ENCODE measurements at places on chromosomes 5 and 9.
A peak's percentile ranks its signal among the peaks of the same experiment; 100 is the strongest.

- no peak for DNase-seq
Measured at GRCh38 chr5:110727025-110727314, 499 bp upstream of the TMEM232 start.

- no peak for DNase-seq
Measured at GRCh38 chr5:98454904-98455303, 318.6 kb upstream of the RGMB start.

GRCh38 chr5:108295578-108296368 lies 86.1 kb downstream of the FBXL17 start:
- no peak for DNase-seq

DNA sequence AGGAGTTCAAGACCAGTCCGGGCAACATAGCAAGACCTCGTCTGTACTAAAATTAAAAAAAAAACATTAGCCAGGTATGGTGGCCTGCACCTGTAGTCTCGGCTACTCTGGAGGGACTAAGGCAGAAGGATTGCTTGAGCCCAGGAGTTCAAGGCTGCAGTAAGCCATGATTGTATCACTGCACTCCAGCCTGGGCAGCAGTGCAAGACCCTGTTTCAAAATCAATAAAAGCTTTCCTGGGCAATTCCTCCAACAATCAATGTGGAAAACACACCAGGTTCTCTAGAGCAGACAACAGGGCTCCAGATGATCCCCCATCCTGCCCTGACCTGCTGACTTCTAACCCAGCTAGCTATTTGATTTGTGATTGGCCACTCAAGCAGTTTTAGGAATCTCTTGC lies 1.2 kb downstream of the AK8 start:
- no peak for DNase-seq

DNA sequence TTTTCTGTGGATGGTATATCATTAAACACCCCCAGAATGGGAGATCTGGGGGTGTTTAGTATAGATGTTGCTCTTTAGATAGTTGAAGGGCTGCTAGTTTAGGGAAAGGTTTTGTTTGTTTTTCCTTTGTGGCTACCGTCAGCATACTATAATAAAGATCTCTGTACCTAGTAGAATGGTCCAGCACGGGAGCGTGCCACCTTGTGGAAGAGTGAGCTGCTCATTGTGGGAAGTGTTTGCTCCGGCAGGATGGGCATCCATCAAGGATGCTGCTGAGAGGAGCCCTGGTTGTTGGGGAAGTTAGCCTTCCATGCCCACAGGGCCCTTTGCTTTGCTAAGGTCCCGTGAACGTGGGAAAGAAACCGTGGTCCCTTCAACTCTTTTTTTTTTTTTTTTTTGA lies 113.1 kb downstream of the LIFR start:
- DNase-seq, result no peak

DNA sequence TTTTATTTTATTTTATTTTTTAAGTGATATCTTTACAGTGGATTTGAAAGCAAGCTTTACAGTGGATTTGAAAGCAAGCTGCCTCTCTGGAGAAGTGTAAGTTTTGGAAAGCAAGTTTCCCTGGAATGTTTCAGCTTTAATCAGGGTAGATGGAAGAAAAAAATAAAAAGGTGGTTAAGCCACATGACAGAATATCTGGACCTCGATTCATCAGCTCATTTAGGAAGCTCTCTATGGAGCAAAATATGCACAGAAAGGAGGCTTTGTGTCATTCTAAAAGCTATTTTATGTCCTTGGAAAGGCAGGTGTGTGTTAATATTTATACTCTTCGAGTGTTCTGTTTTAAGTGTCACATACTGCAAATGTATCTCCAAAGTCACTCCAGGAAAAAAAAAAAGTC lies 409.2 kb upstream of the KLF4 start:
- no peak for DNase-seq

DNA sequence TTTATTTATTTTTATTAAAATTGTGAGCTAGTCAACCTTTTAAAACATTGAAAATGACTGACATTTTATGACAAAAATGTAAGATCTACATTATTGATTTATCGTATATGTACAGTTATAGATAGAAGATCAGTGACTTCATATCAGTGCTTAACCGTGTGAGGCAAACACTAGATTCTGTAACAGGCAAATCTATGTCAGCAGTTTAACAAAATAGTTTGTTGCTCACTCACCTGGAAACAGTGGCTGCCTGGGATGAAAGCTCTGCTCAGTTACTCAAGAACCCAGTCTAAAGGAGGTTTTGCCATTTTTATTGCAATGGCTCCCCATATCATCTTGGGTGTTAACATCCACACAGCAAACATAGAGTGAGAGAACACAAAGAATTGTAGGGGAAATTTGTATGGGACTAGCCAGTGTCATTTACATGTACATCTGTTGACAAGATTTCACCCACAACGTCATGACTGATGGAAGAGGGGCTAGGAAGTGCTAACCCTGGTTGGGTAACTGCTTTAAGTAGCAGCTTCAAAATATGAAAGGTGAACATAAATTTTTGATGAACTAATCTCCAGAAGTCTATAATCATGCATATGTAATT lies 49.0 kb downstream of the SGCD start:
- no peak for DNase-seq

DNA sequence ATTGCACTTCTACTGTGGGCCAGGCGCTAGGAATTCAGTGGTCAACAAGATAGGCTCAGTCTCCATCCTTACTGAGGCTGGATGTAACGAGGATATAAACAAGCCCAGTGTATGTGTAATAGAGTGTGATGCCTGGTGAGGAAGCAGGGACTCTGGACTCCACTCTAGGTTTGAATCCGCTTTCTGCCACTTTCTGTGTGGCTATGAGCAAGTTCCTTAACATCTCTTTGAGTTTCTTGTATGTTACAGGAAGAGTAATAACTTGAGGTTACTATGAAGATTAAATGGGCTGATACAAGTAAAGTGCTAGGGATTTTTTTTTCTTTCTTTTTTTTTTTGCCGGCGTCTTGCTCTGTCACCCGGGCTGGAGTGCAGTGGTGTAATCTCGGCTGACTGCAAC lies 12.4 kb downstream of the DOCK2 start:
- DNase-seq, result no peak

DNA sequence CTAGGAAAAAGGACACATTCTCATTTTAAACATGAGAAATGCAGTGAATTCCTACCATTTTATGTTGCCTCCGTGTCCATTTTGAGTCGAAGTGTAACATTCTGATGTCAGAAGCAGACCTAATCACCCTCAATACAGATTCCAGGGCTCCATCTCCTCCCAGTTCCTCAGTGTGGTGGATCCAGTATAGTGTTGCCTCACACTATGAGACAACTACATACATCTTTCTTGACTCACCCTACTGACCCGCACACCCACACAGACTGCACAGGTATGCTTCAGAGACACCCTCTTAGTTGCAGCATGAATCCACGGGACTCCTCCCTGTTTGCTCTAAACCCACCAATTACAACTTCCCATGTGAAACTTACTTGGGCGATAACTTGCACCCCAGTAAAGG lies 564.9 kb downstream of the SEMA5A start:
- DNase-seq, result no peak

GRCh38 chr9:128929560-128929959 lies 8.8 kb downstream of the PHYHD1 start:
- no peak for DNase-seq

DNA sequence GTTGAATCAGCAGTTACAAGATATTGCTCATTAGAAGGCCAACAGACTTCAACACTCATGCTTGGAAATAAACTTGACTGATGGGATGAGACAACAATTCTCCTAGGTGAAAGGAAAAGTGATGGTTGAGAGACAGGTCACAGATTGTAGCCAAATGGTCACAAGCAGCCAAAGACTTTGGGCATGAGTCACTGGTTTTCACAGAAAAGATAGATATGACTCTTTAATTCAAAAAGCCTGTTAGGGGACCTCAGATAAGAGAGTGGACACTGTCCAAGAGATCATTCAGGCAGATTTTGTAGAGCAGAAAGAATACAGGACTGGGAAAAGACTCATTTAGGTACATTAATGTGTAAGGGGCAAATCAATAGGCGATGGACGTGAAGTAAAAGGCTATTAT lies 982.5 kb downstream of the MAT2B start:
- DNase-seq, result no peak

- DNase-seq, result no peak
Measured at GRCh38 chr5:139147483-139148087, 50.6 kb downstream of the SIL1 start.

- DNase-seq, result no peak
Measured at GRCh38 chr9:137352511-137353222, 50.6 kb upstream of the NRARP start.

DNA sequence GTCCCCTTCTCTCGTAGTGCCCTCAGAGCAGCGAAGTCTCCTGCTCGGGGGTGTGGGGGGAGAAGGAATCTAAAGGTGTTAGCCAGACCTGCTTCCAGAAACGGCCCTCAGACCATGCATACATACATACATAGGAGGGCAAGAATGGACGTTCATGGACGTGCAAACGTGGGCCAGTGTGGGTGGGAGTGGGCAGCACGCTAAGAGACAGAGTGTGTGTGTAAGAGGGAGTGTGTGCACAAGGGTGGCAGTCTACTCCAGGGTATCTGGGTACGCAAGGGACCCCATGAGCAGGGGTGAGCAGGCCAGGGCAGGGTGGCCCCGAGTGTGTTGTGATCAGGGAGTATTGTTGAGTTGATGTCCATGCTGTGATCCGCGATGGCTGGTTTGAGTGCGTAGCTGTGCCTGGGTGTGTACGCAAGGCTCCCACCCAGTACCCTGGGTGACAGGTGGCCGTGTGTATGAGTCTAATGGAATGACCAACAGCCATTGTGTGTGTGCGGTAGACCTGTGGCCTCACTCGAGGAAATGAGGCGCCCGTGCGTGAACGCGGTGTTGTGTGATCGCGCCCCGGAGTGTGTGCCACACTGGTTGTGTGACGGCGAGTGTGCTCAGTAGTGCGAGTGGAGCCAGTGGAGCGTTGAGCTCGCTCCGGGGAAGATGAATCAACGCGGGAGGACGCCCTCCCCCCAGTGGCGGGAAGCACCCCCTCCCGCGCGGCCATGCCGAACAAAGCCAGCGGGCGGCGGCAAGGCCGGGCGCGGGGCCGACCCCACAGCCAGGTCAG lies 826 bp downstream of the GPRIN1 start:
- DNase-seq, result peak; percentile 25

DNA sequence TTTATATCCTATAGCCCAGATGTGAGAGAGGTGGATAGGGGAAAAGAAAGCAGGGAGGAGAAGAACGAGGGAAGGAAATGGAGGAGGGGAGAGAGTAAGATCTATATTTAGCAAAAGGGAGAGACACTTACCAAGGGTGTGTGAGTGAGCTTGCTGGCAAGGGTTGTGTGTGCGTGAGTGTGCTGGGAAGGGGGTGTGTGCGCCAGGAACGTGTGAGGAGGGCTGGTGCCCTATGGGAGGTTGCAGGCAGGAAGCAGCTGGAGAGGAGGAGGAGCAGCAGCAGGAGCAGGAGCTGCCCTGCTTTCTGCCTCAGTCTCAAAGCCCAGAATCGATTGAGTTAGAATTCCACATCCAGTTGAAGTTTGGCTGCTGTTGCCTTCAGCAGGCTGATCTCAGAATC lies 148.3 kb upstream of the RUSC2 start:
- DNase-seq, result no peak

DNA sequence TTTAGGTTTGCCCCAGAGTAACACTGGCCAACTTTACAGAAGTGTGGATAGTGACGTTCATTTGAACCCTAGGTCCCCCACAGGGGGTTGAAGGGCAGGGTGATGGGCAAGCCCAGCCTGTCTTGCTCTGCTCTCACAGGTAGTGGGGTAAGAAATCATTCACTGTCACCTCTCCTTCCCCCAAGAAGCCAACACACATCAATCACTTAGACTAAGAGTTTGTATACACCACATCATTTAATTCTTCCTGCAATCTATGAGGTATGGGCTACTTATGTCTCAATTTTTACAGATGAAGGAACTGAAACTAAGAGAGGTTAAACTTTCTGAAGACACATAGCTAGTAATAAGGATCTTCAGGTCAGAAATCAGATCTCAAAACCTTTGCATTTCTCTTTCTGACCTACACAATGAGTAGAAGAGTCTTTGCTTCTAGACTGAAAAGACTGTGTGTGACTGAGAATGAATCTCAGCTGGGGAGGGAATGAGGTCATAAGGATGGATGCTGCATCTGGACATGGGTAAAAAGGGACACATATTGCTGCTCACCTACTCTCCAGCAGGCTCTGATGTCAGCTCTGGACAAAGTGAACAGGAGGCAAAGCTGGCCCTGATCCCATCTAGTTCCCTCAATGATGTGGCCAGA lies 81.0 kb upstream of the EQTN start:
- no peak for DNase-seq

GRCh38 chr9:108245331-108245730 lies 610.5 kb downstream of the ACTL7B start:
- DNase-seq, result no peak

DNA sequence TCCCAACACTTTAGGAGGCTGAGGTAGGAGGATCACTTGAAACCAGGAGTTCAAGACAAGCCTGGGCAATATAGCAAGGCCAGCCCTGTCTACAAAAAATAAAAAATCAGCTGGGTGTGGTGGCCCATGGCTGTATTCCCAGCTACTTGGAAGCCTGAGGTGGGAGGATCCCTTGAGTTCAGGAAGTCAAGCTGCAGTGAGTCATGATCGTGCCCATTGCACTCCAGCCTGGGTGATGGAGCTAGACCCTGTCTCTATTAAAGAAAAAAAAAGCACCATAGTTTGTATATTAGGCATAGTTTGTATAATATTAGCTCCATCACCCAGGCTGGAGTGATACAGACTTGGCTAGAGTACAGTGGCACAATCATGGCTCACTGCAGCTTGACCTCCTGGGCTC lies 9.6 kb upstream of the NME5 start:
- no peak for DNase-seq

DNA sequence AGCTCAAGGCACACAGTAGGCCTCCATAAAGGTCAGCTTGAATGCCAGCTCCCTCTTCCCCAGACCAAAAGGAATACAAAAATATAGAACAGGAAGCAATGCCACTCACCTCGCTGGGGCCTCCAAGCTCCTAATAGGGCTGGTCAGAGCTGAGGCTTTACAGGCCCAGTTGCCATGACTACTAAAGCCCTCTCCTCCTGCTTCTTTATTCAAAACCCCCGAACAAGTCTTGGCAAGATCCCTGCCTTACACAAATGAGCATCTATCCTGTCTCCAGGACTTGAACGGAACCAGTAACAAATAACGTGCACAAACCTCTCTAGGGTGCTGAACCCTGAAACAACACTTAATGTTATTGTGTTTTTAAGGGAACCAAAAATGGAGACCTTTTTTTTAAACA lies 136.3 kb downstream of the SIL1 start:
- DNase-seq, result no peak

GRCh38 chr5:158485047-158485446 lies 614.7 kb downstream of the EBF1 start:
- DNase-seq, result no peak

DNA sequence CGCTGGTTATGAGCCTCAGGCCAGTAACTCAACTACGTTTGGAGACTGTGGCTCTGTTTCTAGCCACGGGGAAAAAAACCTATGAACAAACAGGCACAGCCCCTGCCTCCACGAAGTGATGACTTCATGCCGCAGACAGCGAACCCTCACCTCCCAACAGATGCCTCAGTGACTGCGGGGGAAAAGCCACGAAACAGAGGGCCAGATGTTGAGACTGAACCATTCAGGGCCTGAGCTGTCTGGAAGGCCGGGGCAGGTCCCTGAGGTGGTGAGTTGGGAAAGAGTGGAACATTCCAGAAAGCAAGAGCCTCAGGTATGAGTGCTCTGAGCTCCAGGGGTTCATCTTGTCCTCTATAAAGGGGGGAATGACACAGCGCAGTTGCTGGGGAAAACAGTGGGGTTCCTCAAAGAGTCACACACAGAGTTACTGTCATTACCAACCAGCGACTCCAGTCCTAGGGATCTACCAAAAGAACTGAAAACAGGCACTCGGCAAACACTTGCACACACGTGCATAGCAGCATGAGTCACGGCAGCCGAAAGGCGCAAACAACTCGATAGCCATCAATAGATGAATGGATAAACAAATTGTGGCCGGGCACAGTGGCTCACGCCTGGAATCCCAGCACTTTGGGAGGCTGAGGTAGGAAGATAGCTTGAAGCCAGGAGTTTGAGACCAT lies 15.3 kb downstream of the PLPP7 start:
- no peak for DNase-seq

Measured in stimulated activated CD4-positive, alpha-beta T cell treated with anti-CD3 and anti-CD28 coated beads, Interleukin-4, amount 100 ng/mL, for 4 hours (primary cell).